ENCODE measurements at places on chromosomes 3 and 15.

- DNase-seq, result peak; percentile 26
These were observed 404.5 kb downstream of the OCA2 start for GRCh38 chr15:27694506-27695087.

DNA sequence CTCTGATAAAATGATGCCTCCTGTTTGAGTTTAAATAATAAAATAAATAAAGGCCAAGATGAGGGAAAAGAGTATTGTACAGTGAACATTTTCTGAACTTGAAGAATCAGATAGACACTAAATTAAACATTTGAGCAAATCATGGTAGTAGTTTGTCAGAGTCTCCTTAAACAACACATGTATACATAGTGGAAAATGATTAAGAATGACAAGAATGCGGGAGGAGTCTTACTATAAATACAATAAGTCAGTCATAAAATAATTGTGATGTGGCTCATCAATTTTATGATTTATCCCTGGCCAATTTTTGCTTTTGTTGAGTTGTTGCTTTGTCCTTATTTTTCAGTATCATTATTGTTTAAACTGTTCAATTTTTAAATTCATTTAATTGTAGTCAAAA, 158.0 kb upstream of the TMC3 start:
- DNase-seq, result peak; percentile 68

- DNase-seq, result no peak
These were observed 427.3 kb downstream of the CNTN4 start for GRCh38 chr3:2525968-2526367.

DNA sequence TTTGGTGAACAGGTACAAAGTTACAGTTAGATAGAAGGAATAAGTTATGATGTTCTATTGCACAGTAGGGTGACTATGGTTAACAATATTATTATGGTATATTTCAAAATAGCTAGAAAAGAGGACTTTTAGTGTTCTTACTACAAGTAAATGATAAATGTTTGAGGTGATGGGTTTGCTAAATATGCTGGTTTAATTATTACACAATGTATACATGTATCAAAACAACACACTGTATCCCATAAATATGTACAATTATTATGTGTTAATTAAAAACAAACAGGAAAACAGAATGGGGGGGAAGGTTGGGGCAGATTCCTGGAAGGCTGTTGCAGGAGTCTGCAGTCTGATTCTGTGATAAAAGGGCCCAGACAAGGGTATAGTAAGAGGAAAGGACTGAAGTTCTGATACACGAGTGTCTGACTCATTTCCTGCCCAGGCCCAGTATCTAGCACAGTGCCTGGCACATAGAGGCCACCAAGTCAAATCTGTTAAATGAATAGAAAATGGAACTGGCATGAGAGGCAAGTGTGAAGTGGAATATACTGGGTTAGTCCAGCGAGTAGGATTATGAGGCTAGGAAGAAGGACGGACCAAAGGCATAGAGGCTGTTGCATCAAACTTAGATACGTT, 7.2 kb upstream of the ENTPD3 start:
- no peak for DNase-seq

DNA sequence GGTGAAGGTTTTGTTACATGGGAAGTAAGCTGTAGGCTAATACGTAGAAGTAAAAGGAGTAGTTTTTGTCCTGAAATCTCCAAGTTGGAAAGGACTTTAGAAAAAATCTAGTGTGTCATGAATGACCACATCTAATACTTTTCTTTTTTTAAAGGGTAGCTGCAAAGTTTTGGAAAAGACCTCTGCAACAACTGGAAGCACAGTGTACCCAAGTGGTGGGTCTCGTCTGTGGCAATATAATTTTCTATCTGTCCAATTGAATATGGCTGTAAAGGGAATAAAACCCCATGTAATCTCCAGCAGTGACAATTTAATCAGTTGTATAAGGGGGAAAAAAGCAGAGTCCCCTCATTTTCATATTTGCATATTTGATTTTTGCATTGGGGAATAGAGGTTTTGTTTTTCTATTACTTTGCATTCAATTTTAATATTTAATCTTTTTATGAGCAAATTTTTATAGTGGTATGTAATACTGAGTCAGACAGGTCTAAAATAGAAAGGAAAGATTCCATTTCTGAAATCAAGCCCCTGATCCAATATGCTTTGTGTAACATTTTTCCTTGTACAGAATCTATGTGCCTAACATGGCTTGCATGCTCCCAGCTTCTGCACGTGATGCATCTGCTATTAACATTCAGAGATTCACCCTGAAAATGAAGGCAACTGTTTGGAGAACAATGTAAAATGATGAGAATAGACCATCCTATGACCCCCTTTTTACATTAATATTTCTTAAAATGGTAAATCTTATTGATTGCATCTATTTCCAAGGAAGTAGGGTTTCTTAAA, 531.4 kb downstream of the ZIC1 start:
- peak; percentile 44 for DNase-seq

- DNase-seq, result no peak
These were observed 2.9 kb downstream of the MCTP2 start for GRCh38 chr15:94234300-94234699.

- peak; percentile 75 for DNase-seq
These were observed 75.5 kb downstream of the ZBTB20 start for GRCh38 chr3:115071601-115072000.

DNA sequence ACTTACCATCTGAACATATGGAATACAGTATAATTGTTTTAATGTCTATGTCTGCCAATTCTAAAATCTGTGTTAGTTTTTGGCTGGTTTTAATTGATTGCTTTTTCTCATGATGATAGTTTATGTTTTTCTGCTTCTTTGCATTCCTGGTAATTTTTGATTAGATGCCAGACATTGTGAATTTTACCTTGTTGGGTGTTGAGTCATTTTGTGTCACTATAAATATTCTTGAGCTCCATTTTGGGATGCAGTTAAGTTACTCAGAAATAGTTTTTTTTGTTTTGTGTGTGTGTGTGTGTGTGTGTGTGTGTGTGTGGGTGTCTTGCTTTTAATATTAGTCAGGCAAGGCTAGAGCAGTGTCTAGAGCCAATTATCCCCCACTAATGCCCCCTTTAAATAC, 818.8 kb upstream of the NR2F2 start:
- DNase-seq, result peak; percentile 20

- DNase-seq, result no peak
These were observed 28.4 kb upstream of the SLC2A2 start for GRCh38 chr3:171054921-171055320.

- no peak for DNase-seq
These were observed 590.0 kb upstream of the ADAMTS9 start for GRCh38 chr3:65277798-65278197.

DNA sequence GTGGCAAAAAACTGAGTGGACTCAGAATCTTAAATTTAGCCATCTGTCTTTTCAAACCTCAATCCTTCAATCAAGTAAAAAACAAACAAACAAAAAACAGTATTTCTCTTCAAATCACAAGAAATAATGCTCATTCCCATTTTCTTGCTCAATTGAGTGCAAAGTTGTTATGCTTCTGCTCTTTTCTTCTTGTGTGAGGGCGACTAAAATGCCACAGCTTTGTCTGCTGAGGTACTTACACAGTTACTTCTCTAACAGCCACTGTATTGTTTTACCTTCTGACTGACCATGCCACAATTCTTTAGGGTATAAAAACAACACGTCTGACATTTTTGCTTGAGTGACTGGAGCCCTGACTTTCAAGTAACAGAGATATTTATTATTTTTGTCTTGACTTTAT, 617.4 kb downstream of the NAALADL2 start:
- no peak for DNase-seq

DNA sequence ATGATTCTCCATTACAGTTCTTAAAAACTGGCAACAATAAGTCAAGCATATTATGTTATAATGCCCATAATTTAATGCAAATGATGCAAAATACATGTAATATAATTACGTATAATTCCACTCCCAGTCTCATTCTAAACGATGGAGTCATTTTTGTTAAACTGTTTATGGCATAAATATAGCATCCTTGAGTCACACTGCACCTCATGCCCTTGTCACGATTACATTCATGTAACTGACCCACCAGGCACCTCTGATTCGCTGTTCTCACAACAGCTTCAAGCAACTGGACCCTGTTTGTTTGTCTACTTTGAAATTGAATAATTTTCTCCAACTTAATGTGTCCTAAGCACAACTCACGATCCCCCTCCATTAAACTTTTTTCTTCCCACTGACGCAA, 148.0 kb upstream of the LRTM1 start:
- no peak for DNase-seq

DNA sequence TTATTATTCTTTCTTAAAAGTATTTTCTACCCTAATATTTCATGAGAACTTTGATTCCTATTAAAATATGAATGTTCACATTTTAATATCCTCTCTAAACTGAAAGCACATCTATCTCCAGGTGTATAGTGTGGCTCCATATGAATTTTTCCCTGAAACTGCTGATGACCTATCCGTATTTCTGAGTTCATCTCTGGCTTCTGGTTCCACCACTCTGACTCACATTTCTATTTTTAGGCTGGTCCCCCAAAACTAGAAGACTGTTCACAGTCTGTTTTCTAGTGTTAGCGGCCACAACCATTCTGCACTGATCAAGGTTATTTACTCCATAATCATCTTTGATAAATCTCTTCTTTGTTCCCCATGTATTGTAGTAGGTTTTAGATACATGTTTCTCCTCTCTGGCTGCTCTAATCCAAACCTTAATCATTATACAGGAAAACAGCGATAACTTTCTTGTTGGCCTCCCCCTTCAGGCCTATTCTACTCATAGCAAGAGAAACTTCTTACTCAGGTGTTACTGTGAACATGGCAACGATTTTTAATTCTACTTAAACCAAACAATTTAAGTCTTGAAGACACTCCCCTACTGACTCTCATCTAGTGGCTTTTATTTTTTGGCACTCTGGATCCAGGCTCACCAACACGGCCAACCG, 12.8 kb downstream of the ADPGK start:
- no peak for DNase-seq

DNA sequence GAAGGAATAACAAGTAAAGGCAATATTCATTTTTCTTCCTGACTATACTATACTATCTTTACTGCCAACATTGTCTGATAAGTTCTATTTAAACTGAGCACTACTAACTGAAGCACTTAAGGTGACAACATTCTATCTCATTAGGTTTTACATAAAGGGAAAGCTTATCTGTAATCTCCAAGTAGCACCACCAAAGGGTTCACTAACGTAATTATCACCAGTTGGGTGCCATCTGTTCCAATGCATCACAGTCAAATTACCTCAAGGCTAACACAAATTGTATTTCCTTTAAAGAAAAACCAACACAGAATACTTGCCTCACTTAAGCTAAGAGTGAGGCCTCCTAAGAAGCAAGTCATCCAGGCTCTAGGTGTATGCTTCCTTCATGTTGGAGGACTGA, 453.8 kb downstream of the RAP2B start:
- DNase-seq, result no peak

- DNase-seq, result peak; percentile 55
These were observed 58.2 kb upstream of the ACAN start for GRCh38 chr15:88745065-88745464.

- peak; percentile 64 for DNase-seq
These were observed 8.5 kb downstream of the TMEM212 start for GRCh38 chr3:171851660-171852058.

GRCh38 chr15:96115642-96116041, 214.9 kb upstream of the NR2F2 start:
- DNase-seq, result peak; percentile 78

DNA sequence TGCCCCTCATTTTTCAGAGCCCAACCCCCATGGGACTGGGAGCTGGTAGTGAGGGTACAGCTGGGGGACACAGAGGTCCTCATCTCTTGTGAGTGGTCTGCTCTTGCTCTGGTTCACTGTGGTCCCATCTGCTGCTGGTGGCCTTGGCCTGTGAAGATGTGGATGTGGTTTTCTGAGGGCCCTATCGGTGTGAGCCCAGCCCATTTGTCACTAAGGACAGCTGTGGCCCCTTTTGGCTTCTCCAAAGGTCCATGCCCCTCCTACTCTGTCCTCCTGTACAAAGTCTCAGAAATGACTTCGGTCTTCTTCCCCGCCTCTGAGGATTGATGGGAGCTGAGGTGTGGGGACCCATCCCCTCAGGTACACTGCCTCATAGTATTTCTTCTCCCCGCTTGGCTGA, 21.0 kb downstream of the LIPC start:
- DNase-seq, result no peak

- DNase-seq, result no peak
These were observed 292.9 kb downstream of the RORA start for GRCh38 chr15:60936186-60936585.

DNA sequence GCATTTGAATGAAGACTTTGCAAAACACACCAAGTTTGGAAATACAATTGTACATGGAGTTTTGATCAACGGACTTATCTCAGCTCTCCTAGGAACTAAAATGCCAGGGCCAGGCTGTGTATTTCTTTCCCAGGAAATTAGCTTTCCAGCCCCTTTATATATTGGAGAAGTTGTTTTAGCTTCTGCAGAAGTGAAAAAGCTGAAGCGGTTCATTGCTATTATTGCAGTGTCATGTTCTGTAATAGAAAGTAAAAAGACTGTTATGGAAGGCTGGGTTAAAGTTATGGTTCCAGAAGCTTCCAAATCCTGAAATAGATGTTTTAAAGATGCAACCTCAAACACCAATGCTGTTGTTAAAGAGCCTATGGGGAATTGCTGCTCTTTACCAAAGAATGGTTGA, 11.5 kb downstream of the HTD2 start:
- no peak for DNase-seq

DNA sequence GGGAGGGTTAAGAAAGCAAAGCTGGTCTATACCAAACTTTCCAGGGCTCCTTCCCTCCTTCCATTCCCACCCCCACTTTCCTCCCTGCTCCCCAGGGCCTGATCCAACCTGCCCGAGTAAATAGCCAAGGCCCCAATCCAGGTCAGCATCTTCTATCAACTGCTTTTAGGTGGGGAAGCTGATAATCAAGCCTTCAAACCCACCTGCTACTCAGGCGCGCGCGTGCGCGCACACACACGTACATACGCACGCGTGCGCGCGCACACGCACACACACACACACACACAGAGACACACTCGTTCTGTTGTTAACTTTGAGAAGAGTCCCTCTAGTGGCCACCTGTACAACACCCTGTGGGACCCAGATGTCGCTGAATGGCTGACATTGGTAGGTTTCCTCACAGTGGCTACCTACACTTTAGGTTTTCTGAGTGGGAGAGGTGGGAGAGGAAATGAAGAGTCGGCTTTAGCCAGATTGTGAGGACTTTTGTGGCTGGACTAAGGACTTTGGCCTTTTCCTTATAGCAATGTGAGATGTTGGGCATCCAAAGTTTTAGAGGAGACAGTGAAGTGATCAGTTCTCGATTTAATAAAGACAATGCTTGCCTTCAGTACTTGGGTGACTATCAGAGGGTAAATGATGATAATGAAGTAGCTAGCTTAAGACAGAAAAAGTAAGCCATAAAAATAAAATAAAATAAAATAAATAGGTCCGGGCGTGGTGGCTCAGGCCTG, 179.9 kb upstream of the C2CD4B start:
- peak; percentile 55 for DNase-seq

GRCh38 chr3:85801955-85802354, 843.2 kb downstream of the CADM2 start:
- DNase-seq, result peak; percentile 2

DNA sequence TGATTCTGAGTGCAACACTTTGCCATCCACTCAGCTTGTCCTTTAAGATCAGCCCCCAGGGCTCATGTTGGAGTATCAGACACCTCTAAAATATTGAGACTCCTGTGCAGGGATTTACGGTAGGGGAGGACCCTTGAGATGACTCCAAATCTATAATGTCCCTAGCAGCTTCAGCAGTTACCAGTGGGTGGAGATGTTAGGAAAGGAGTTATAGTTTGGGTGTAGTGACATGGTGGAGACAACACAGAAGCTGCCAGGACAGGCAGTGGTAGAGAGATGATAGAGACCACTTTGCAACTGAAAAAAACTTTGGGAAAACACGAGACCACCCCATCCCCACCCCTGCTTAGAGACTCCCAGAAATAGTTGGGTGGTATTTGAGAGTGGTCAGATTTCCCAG, 43.3 kb upstream of the GSK3B start:
- DNase-seq, result no peak

Measured in fibroblast of skin of back (primary cell).